ENCODE measurements at places on chromosomes 5 and 9.

DNA sequence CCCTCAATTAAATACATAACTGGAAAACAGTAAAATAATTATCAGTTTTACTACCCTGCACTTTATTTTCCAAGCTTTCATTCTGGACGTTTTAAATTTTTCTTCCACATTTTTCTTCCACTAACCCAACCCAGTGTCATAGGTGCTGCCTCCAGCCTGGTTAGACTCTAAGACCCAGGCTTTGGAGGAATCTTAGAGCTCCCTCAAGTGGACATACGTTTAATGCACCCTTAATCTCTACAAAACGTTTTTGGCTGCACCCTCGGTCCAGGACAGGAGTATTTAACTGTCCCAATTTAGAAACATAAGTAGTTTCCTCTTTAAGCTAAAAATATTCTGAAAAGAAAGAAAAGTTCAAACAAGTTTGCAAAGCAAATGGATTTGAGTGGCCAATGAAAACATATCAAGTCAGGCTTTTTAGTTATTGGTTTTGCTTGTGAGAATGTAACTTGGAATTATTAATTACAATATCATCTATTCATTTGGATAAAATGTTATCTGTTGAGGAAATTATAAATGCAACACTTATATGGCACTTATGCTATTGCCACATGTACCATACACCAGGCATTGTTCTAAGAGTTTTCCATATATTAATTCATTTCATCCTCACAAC lies 38.9 kb downstream of the CDH6 start:
- no peak for DNase-seq

DNA sequence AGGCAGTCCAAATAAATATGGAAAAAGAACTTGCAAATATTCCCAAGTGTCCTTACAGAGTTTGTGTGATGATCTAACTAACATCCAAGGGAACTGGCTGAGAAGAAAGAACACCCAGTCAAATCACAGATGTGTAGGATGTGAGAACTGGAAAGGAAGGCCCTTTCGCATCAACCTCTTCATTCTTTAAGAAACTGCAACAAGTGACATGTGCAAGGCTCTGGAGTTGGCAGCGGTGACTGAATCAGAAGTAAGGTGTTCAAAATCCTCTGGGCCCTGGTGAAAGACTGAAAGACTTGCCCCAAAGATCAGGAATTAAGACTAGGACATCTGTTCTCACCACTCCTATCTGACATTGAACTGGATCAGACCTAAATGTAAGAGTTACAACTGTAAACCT lies 88.7 kb downstream of the RAPGEF1 start:
- DNase-seq, result no peak

GRCh38 chr9:98199388-98200033 lies 7.1 kb upstream of the CORO2A start:
- DNase-seq, result no peak

DNA sequence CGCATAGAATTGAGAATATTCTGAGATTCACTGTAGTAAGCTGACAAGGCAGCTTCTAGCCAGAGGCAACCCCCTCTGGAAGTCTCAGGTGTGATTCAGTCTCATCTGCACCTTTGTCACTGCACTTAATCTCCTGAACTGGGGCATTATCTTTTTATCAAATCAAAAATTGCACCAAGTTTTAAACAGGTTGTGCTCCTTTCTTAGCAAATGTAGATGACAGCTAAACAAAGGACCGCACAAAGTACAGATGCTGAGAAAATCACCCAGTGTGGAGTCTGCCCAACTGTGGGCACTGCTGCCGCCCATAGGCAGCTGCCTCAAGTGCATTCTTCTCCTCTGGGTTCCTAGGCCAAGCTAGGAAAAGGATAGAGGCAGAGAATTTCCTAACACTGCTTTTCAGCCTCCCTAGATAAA lies 51.1 kb downstream of the STARD4 start:
- no peak for DNase-seq

DNA sequence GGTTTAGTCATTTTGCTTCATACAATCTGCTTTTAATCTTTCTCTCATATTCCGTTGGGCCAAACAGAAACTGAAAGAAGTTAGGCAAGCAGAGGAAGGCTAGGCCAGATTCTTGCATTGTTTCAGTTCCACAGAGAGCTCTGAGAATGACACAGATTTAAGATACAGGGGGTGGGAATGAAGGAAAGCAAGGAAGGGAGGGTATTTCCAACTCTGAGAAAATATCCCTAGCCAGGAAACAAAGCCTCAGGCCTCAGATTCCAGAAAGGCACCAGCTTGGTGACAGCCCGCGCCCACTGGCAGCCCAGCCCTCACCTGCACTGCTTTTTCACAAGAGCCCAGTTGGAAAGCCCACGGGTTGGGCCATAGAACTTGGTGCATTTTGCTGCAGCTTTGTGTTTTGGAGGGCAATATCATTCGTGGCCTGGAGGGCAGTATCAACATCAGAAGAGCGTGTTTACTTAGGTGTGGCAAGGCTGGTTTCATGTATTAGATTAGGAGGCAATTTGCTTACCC lies 63.5 kb downstream of the ENC1 start:
- no peak for DNase-seq

GRCh38 chr5:937151-937924 lies 44.7 kb downstream of the TRIP13 start:
- peak; percentile 48 for DNase-seq

- no peak for DNase-seq
Measured at GRCh38 chr5:96141749-96142148, 180.1 kb upstream of the ELL2 start.

- no peak for DNase-seq
Measured at GRCh38 chr5:2031581-2031980, 148.9 kb upstream of the IRX4 start.

GRCh38 chr9:69250681-69251080 lies 74.3 kb upstream of the ENTREP1 start:
- DNase-seq, result no peak

- DNase-seq, result no peak
Measured at GRCh38 chr9:33291031-33291397, 698 bp downstream of the NFX1 start.

GRCh38 chr5:96870094-96871026 lies 5.9 kb upstream of the ERAP2 start:
- no peak for DNase-seq

DNA sequence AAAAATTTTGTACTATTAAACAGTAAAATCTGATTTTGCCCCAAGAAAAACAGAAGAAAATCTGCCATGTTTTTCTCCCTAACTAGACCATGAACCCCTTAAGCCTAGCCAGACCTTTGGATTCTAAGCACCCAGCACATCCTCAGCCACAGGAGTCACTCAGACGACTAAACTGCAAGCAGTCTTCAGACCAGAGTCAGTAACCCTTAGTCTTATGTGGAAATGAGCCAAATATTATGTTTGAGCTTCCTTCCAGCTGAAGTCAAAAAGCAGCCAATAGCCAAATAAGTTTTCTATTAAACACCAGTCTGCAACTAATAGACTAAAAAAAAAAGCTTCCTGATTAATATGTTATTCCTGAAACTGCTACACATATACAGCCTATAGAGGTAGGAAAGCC lies 47.4 kb downstream of the GOLPH3 start:
- no peak for DNase-seq

- DNase-seq, result no peak
Measured at GRCh38 chr5:124878583-124879342, 132.3 kb upstream of the ZNF608 start.

DNA sequence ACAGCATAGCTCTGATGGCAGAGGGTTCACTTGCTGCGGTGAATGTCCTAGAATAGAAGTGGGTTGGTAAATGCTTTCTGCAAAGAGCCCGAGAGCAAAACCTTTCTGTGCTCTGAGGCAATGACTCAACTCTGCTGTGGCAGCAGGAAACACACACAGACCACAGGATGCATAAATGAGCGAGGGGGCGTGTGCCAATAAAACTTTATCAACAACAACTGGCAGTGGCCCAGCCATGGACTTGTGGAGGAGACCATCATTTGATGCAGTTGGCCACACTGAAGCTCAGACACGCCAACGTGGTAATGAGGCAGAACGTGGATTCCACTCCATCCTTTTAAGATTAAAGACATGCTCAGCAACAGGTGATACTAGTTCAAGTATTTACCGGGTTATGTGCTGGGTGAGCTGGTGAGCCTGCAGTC lies 6.8 kb downstream of the MRPL36 start:
- DNase-seq, result no peak

GRCh38 chr9:124190761-124191160 lies 67.0 kb upstream of the NEK6 start:
- DNase-seq, result no peak

DNA sequence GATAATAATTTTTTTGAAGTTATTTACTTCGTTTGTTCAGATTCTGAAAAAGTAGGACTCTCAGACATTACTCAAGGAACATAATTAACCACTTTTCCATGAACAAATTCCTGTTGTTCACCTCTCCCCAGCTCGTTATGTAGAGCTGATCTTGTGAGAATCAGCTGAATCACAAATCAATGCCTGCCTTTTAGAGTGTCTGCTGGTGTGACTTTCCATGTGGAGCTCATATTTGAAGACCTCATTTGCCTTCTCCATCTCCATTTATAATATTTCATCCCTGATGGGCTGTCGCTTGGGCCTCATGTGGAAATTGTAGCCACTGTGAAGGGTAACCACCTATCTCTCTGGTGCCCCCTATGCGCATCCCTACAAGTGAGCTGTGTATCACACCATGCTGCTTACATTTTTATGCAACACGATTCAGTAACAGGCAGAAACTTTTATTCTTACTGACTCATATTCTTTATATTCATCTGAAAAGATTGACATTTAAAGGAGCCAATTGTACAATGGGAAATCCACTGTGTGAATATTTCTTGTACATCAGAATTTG lies 111.3 kb downstream of the STK32A start:
- no peak for DNase-seq

- no peak for DNase-seq
Measured at GRCh38 chr5:152505442-152506042, 100.5 kb upstream of the NMUR2 start.

DNA sequence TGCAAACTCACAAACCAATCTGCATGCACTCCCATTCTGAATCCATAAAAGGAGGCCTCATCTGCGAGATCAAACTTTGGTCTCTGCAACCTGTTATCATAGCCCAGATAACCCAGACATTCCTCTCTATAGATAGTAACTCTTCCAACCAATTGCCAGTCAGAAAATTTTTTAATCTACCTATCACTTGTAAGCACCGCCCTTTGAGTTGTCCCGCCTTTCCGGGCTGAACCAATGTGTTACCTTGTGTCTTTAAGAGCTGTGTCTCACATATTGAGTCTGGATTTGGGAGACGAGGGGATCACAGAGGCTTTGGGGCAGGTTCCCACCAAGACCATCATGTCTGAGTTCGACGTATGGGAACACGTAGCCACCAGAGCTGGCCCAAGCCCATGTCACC lies 91.1 kb upstream of the PPP1R26 start:
- no peak for DNase-seq

DNA sequence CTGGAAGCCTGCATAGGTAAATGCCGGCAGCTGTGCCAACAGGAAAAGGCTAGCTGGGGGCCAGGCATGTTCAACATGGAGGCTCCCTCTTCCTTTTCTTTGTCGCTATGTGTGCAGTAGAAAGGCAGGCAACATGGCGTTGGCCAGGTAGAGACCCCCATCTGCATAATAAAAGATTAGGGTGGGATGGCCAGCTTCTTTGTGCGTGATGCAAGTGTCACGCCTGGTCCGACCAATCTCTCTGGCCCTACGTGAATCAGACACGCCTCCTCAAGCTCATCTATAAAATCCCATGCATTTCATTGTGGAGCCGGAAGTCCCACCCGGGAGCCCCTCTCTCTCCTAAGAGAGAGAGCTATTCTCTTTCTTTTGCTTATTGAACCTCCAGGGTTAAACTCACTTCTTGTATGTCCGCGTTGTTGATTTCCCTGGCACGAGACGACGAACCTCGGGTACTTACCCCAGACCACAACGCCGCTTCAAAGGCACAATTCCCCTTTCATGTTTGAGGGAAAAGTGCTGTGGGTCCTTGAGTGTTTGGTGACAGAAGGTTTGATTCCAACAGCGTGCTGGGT lies 25.0 kb upstream of the C5orf47 start:
- no peak for DNase-seq

- no peak for DNase-seq
Measured at GRCh38 chr9:88820055-88820454, 171.2 kb upstream of the S1PR3 start.

- DNase-seq, result no peak
Measured at GRCh38 chr5:81728301-81728700, 22.6 kb downstream of the SSBP2 start.

DNA sequence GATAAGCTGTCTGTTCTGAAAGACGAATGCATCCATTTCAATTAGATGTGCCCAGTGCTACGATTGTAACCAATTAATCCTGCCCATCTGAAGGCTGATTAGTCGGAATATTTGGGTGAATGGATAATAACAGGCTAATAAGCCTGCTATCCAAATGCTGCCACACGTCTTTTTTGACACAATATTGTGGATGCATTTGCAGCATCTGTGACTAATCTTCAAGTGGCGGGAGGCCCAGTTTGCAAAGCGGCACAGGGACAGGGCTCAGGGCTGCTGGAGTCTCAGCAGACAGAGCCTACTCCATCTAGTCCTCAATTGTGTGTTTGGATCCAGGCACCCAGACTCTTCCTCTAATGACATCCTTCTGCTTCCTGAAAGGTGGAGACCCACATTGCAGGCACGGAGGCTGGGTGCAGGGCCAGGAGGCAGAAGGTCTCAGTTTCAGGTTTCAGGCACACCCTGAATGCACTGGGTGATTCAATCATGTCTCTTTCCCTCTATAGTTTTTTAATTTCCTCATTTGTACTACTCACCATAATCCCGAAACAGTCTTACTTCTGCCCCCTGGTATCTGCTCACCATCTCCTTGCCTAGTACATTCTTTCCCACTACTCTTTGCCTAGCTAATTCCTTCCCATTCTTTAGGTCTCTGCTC lies 169.6 kb downstream of the ASTN2 start:
- DNase-seq, result no peak

- DNase-seq, result no peak
Measured at GRCh38 chr5:89901346-89901745, 508.2 kb downstream of the CETN3 start.
